NCI-H1417 treated with DMSO at 0.1 percent for 48 hours (cell line): ENCODE measurements at places on chromosomes 12 and 14.

GRCh38 chr14:77107228-77107627 is 9.2 kb downstream of the CIPC start:
- DNase-seq = no peak

GRCh38 chr14:74703043-74703442 is 9.8 kb downstream of the AREL1 start:
- DNase-seq = no peak

- DNase-seq = no peak
These were observed 890 bp upstream of the KIF26A start for GRCh38 chr14:104137297-104138097.

GRCh38 chr12:93176610-93177126 is 201.1 kb upstream of the NUDT4 start:
- no peak for DNase-seq

GRCh38 chr12:120956579-120957300 is 21.6 kb upstream of the HNF1A start:
- no peak for DNase-seq

DNA sequence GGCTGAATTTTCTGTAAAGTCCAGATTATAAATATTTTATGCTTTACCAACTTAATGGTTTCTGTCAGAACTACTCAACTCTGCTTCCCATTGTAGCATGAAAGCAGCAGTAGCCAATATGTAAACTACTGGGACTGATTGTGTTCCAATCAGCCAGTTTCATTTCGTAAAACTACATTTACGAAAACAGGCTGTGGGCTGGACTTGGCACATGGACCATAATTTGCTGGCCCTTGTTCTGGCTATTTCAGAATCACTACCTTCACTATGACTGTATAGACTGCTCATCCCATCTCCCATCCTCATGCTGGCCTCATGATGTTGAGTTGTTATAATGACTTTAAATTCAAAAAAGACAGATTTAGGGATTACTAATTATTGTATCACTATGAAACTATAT is 38.7 kb downstream of the FAR2 start:
- no peak for DNase-seq

DNA sequence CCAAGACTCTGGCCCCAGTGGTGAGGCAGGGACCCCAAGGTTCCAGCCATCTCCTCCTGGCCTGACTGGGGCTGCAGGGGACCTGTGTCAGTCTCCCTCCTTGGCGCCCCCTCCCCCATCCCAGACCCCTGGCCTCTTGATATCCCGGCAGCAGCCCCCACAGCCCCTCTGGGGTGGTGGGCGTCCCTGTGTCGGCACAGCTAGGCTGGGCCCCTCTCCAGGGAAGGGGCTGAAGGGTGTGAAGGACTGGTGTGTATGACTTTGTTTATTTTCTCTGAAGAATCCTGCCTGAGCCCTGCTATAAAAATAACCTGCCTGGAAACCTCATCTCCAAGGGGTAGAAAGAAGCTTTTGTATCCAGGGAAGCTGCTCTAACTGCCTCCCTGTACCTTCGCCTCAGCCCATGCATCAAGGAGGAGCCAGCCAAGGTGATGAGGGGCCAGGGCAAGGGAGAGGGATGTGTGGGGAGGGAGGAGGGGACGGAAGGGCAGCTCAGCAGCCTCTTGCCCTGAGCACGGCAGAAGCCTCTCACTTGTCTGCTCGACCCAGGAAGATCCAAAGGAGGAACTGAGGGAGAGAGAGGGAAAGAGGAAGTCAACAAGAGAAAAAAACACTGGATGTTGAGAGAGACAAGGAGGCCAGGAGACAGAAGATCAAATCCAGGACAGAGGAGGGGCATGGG is 25.4 kb upstream of the COL2A1 start:
- no peak for DNase-seq

GRCh38 chr12:6382371-6382770 is 1.6 kb upstream of the LTBR start:
- no peak for DNase-seq

GRCh38 chr12:78290606-78291345 is 460.1 kb downstream of the NAV3 start:
- DNase-seq = no peak
